GM18507 (cell line): ENCODE measurements at places on chromosomes 11 and 22.

GRCh38 chr11:94771390-94771789, 3.2 kb downstream of the AMOTL1 start:
- DNase-seq = no peak

DNA sequence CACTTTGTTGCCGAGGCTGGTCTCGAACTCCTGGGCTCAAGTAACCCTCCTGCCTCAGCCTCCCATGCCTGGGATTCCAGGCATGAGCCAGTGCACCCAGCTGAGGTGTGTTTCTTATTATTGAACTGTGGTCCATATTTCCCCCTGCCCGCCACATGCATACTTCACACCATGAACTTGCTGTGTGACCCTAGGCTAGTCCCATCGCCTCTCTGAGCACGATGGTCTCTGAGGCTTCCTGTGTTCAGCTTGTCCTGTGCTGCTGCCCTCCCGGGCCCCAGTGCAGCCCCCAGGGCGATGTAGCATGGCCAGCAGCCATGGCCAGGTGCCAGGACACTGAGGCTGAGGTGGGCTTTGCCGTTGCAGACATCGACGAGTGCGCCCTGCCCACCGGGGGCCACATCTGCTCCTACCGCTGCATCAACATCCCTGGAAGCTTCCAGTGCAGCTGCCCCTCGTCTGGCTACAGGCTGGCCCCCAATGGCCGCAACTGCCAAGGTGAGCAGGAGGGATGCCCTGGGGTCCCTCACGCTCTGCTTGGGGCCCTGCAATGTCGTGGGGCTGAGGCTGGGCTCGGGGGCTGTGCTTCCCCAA, 45.7 kb downstream of the FBLN1 start:
- DNase-seq = no peak

DNA sequence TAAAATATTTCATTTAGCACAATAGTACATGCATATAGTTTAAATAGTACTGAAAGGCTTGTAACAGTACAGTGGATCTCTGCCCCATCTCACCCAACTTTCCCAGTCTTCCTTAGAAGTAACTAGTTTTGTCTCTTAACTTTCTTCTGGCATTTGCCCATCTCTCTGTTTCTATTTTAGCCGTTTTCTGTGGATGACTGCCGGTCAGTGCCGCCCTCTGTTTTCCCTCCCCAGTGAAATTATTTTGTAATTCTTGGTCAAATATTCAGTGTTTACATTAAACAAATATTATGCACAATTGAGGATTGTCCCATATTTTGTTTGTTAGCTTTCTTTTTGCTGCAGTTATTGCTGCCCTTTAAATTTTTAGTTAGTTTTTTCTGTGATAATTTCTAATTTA, 8.3 kb downstream of the PDHX start:
- DNase-seq = no peak

DNA sequence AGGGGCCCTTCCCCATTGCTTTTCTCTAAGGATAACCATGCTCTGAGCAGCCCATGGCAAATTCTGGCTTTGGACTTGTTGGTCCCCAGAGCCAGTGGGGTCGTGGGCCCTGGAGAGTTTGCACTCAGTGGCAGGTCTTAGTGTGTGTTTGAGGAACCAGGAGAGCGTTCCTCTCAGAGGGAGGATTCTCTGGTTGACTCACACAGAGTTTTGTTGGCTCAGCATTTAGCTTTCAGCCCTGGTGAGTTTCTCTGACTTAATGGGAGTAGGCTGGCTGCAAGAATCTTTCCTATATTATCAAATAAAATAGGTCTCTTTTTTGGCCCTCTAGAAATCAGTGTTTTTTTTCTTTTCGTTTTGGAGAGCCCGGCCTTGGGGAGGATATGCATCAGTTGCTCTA, 20.9 kb downstream of the ST14 start:
- DNase-seq = no peak

DNA sequence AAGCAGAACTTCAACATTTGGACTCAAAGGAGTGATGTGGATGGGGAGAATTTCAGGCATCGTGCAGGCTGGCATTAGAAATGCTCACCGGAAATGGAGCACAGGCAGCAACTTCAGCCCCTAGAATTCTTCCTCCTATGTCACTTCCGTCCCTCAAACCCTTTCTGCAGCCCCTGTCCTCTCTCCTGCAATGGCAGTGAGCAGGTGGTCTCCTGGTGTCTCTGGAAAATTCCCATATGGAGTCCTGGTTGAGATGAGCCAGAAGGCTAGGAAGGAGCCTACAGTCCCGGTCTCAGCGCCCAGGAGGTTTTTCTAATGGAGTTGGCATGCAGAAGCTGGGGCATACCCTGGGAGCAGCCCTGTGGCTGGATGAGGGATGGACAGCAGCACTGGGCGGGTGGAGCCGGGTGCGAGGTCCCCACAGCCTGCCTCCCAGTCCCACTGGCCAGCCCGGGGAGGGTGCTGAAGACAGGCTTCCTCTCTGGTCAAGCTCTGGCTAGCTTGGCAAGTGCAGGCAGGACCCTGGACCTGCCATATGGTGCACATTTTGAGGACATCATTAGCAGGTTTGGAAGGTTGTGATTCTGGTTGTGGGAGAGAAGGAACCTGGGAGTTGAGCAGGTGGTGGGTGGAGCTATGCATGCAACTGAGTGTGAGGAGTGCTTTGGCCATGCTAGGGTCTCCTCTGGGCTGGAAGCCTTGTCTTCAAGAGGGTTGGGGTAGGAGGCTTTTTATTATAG, 59.8 kb upstream of the B3GAT1 start:
- no peak for DNase-seq

GRCh38 chr11:79193663-79194310, 247.0 kb downstream of the TENM4 start:
- no peak for DNase-seq

GRCh38 chr22:29351891-29352290, 36.4 kb upstream of the RASL10A start:
- no peak for DNase-seq

DNA sequence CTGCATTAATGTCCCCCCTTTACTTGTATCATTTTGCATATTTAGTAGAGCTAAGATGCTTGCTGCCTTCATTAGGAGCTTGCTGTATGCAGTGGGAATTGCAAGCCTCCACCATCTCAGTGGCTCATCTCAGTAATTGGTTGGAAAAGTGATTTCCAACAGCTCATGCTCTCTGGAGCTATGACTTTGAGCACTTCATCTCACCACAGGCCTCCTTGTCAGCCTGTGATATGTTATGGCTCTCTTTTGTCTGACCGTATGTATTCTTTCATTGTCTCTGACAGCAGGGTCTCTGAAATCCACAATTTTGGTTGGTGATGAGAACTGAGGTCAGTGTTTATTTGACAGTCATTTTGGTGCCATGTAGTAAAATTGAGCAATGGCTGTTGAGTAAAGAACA, 345.1 kb downstream of the FAT3 start:
- no peak for DNase-seq

DNA sequence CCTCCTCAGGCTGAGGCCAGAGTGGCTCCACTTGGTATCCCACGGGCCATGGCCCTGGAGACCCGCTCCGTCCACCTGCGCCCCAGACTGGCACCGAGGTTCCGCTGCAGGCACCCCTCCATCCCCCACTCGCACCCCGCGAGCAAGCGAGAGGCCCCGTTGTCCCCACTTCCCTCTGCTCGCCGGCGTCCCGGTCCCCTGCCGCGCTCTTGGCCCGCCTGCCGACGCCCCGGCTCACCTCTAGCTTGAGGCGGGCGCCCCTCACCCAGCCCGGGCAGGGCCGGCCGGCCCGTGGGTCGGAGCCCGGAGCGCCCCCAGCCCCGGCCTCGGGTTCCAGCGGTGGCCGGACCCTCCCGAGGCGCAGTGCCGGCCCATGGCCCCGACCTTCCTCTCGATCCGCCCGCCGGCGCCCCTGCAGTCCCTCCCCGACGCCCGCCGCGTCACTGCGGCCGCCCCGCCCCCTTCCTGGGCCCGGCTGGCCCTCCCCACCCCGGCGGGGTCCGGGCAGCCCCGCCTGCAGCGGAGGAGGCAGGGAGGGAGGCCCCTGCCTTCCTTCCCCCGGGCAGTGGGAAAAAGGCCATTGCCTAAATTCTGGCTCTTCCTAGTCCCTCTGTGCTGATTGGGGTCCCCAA, at the start of gene PITPNM1:
PITPNM1 (minus strand) TSS at position 414 of the 632 bp plus-strand sequence. CDS start 1,183 bp downstream, outside the sequence.
- DNase-seq = peak; percentile 70

GRCh38 chr11:110200241-110200640, 96.2 kb downstream of the RDX start:
- no peak for DNase-seq

- no peak for DNase-seq
Observed at GRCh38 chr22:49023161-49023878, 804.4 kb downstream of the BRD1 start.

DNA sequence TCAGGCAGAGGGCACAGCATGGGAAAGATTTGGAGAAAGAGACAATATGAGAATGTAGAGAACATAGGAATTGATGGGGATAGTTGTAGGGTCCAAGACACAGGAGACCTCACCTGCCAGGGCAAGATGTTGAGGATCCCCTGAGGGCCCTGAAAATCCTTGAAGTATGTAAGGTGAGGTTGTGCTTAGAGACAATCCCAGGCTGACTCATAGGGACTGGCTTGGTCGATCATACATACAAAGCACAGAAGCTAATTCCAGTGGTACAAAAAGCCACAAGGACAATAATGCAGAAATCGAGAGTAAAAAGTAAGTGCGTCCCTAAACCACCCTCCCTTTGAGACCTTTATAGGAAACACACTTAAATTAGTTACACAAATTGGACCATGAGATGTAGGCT, 468.2 kb downstream of the MIAT start:
- no peak for DNase-seq

DNA sequence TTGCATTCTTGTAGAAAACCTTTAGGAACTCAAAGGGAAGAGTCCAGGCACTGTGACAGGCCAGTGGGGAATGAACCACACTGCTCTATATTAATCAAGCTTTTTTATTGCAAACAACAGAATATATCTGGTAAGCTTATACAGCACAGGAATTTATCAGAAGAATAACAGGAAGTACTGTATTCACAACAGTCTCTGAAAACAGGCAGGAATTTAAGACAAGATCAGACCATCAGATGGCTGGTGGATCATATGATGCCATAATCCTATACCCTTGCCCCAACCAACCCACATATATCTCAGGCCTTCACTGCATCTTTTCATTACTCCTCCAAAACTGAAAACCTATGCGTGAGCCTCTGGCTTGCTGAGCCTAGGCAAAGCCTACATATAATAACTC, 1.0 kb upstream of the HTATIP2 start:
- no peak for DNase-seq
